Uterus (tissue), 4 donors: ENCODE measurements at places on chromosomes 1 and 21. TPM values are rescaled to one million over a fixed set of nuclear protein-coding genes. Genes with fewer than 3 reads are reported as not detected.

NPL gene
- total RNA-seq, result 0.29 TPM

KCNJ15 gene
- total RNA-seq, result 0.26 TPM

PTPN7 gene
- 8.5 TPM for total RNA-seq

REN gene
- not detected for total RNA-seq

OR10K1 gene
- total RNA-seq, result not detected

ZFP69 gene
- total RNA-seq, result 9.0 TPM

PTGFR gene
- total RNA-seq, result 64.0 TPM

LCK gene
- total RNA-seq, result 1.3 TPM

UTS2 gene
- total RNA-seq, result not detected

DNA sequence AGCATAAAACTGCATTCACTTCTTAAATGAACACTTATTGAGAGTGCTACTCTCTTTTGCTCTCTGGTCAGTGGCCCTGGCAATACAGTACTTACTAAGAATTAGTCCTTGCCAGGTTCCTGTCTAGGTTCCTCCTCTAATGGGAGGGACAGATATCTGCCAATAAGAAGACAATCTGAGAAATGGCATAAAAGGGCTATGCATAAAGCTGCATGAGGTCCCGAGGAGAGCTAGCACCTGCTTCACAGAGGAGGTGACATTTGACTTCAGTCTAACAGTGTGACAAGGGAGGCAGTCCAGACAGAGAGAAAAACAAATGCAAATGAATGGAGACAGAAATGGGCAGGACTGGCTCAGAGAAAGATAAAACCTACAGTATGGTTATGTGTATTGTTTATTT lies 357.1 kb upstream of the SGIP1 start:
- H3K4me3 ChIP-seq, result no peak overlapping the region
- H3K27ac ChIP-seq, result no peak overlapping the region
- H3K27me3 ChIP-seq, result no peaks in the 10 kb centered on the region
- no peaks in the 10 kb centered on the region for H3K4me1 ChIP-seq
- H3K36me3 ChIP-seq, result no peaks in the 10 kb centered on the region

GRCh38 chr21:36579898-36580297 lies 100.0 kb upstream of the CLDN14 start:
- no peak overlapping the region for H3K27ac ChIP-seq
- H3K36me3 ChIP-seq, result no peaks in the 10 kb centered on the region
- no peaks in the 10 kb centered on the region for H3K27me3 ChIP-seq
- H3K4me3 ChIP-seq, result no peak overlapping the region
- no peaks in the 10 kb centered on the region for H3K4me1 ChIP-seq

- no peak overlapping the region for H3K27ac ChIP-seq
- DNase-seq, result no peak
- no peaks in the 10 kb centered on the region for H3K27me3 ChIP-seq
- H3K4me3 ChIP-seq, result no peak overlapping the region
- no peaks in the 10 kb centered on the region for H3K4me1 ChIP-seq
- H3K36me3 ChIP-seq, result no peaks in the 10 kb centered on the region
Measured at GRCh38 chr1:87706779-87707228, 378.1 kb downstream of the LMO4 start.

DNA sequence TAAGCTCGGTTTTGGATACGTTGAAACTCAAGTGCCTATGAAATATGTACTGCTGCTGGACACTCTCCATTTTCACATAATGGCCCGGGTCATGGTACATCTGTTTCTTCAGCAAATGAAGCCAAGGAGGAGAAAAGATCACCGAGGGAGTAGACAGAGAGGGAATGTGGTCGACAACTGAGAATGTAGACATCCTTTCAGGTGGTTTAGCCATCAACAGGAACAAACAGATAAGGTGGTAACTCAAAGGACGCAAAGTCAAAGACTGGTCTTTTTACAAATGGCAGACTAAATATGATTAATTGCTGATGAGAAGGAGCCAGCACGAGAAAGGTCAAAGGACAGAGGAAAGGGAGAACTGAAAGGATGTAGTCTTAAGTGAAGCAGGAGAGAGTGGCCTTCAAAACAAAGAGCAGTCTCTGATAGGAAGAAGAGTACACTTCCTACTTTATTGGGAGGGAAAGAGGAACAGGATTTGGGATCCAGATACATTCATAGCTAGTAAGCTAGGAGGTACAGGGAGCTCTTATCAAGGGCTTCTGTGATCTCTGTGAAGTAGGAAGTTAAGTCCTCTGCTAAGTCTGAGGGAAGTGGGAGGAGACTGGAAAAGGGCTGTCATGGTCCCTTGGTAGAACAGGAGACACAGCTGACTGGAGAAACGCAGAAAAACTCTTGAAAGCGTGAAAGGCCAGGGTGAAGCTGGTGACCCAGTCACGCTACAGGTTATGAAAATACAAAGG lies 28.3 kb downstream of the NUP133 start:
- H3K27ac ChIP-seq, result no peak overlapping the region
- H3K36me3 ChIP-seq, result no peaks in the 10 kb centered on the region
- no peak overlapping the region for H3K4me3 ChIP-seq

- no peak overlapping the region for H3K27ac ChIP-seq
- H3K4me3 ChIP-seq, result no peak overlapping the region
- H3K27me3 ChIP-seq, result no peaks in the 10 kb centered on the region
- no peak for DNase-seq
- H3K36me3 ChIP-seq, result no peaks in the 10 kb centered on the region
Measured at GRCh38 chr21:35294231-35294898, 245.3 kb upstream of the RUNX1 start.

- H3K36me3 ChIP-seq, result no peaks in the 10 kb centered on the region
- H3K27me3 ChIP-seq, result no peaks in the 10 kb centered on the region
- no peak overlapping the region for H3K4me3 ChIP-seq
- DNase-seq, result peak; percentile 50
Measured at GRCh38 chr1:39398278-39399021, 93.0 kb upstream of the BMP8A start.

GRCh38 chr1:27527890-27528817 lies 38.2 kb upstream of the WASF2 start:
- peak overlapping the region; percentile 96 for H3K27ac ChIP-seq
- DNase-seq, result peak; percentile 77
- no peaks in the 10 kb centered on the region for H3K27me3 ChIP-seq
- H3K4me1 ChIP-seq, result peaks cover 5% of the 10 kb centered on the region

DNA sequence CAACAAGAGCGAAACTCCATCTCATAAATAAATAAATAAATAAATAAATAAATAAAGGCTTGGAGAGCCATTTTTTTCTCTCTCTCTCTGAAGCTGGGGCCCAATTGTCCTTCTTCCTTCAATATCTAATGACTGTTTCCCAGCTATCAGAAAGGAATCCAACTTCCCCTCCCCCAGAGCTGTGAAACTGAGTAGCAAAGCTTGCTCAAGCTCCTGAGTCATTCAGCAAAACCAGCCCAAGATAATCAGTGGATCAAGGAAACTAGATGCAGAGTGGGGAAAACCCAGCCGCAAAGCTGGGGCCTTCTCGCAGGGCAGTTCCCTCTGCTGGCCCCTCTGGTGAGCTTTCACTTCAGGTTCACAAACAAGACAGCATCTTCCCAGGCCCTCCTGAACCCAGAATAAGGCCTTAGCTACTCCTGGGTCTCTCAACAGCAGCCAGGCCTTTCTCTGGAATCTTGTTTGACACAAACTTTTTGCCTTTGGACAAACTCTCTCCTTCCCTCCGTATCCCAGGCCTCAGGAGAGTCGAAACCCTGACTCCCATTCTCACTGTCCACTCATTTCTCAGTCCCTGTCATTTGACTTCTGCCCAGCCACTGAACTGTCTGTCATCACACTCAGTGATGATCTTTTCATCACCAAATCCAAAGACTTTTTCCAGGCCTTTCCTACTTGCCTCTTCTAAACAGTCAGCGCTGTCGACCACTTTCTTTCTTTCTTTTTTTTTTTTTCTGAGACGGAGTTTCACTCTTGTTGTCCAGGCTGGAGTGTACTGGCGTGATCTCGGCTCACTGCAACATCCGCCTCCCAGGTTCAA lies 18.0 kb upstream of the PTP4A2 start:
- peaks cover 5% of the 10 kb centered on the region for H3K4me1 ChIP-seq
- H3K36me3 ChIP-seq, result no peaks in the 10 kb centered on the region
- no peaks in the 10 kb centered on the region for H3K27me3 ChIP-seq
- no peak overlapping the region for H3K4me3 ChIP-seq
- peak; percentile 93 for DNase-seq

GRCh38 chr1:156001021-156001661 lies 19.6 kb downstream of the SSR2 start:
- H3K36me3 ChIP-seq, result no peaks in the 10 kb centered on the region
- DNase-seq, result no peak
- no peaks in the 10 kb centered on the region for H3K27me3 ChIP-seq
- H3K4me1 ChIP-seq, result no peaks in the 10 kb centered on the region

GRCh38 chr1:64228167-64228957 lies 24.9 kb downstream of the UBE2U start:
- DNase-seq, result no peak
- no peak overlapping the region for H3K27ac ChIP-seq
- H3K4me3 ChIP-seq, result no peak overlapping the region
- no peaks in the 10 kb centered on the region for H3K27me3 ChIP-seq
- no peaks in the 10 kb centered on the region for H3K4me1 ChIP-seq

GRCh38 chr1:94863297-94863911 lies 43.2 kb downstream of the SLC44A3 start:
- peak overlapping the region; percentile 89 for H3K27ac ChIP-seq
- no peaks in the 10 kb centered on the region for H3K27me3 ChIP-seq
- peaks cover 15% of the 10 kb centered on the region for H3K4me1 ChIP-seq

DNA sequence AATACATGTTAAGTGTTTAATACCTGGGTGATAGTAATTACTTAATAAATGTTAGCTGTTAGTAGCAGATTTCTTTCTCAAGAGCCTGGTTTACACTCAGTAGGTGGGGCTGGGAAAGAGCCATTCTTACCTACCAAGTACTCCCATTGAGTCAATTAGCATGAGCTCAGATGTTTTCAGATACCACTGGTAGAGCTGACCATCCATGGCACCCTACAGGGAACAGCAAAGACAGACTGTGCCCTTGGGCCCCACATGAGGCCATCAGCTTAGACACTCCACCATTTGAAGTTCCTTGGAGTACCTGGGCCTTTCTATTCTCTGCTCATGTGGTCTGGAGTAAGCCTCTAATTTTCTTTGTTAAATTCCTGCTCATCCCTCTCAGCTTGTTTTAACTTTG lies 179.3 kb downstream of the CACNA1E start:
- no peaks in the 10 kb centered on the region for H3K27me3 ChIP-seq
- H3K4me1 ChIP-seq, result no peaks in the 10 kb centered on the region
- DNase-seq, result no peak
- no peaks in the 10 kb centered on the region for H3K36me3 ChIP-seq
- no peak overlapping the region for H3K4me3 ChIP-seq

DNA sequence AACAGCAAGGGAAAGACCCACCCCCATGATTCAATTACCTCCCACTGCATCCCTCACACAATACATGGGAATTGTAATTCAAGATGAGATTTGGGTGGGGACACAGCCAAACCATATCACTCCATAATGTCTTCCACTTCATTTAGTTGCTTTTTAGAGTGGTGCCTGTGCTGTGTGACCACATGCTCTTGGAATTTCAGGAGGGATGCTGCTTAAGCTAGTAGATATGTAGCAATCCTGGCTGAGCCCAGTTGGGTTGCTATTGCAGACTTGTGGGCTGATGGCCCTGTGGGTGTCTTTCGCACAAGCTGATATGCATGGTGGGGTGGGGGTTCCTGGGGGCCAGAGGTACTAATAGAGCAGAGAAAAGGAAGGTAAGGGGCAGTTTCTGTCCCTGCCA lies 160.4 kb upstream of the SYT6 start:
- H3K36me3 ChIP-seq, result no peaks in the 10 kb centered on the region
- no peak for DNase-seq
- no peaks in the 10 kb centered on the region for H3K27me3 ChIP-seq
- H3K4me3 ChIP-seq, result no peak overlapping the region
- no peaks in the 10 kb centered on the region for H3K4me1 ChIP-seq

GRCh38 chr1:119768778-119769177 lies at the start of gene HMGCS2:
Gene HMGCS2, minus strand, starts transcription at chr1:119768905. Its CDS starts 61 bp downstream, at chr1:119768844.
- no peaks in the 10 kb centered on the region for H3K4me1 ChIP-seq
- H3K4me3 ChIP-seq, result no peak within 1 kb of the TSS
- no peak for DNase-seq
- H3K27me3 ChIP-seq, result no peaks in the 10 kb centered on the region
- no peak within 1 kb of the TSS for H3K27ac ChIP-seq
- H3K36me3 ChIP-seq, result no peaks in the 10 kb centered on the region

DNA sequence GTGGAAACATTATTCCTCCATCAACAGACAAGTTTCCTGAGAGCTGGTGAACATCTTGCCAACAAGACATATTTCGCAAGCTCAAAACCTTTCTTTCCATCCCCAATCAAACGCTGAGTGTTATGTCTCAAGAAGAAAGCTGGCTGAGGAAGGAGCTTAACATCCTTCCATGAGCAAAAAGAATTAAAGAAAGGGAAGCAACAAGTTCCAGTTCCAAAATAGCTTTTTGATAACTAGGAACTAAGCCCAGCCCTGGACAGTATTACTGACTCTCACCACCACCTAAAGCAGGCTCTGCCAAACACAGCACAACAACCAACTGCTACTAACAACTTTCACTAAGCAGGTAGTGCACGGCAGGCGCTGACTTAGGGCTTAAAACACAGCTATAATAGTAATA lies 50.2 kb downstream of the CAPZB start:
- H3K27ac ChIP-seq, result peak overlapping the region; percentile 92
- DNase-seq, result no peak
- peaks cover 49% of the 10 kb centered on the region for H3K4me1 ChIP-seq
- no peaks in the 10 kb centered on the region for H3K36me3 ChIP-seq
- H3K4me3 ChIP-seq, result no peak overlapping the region

DNA sequence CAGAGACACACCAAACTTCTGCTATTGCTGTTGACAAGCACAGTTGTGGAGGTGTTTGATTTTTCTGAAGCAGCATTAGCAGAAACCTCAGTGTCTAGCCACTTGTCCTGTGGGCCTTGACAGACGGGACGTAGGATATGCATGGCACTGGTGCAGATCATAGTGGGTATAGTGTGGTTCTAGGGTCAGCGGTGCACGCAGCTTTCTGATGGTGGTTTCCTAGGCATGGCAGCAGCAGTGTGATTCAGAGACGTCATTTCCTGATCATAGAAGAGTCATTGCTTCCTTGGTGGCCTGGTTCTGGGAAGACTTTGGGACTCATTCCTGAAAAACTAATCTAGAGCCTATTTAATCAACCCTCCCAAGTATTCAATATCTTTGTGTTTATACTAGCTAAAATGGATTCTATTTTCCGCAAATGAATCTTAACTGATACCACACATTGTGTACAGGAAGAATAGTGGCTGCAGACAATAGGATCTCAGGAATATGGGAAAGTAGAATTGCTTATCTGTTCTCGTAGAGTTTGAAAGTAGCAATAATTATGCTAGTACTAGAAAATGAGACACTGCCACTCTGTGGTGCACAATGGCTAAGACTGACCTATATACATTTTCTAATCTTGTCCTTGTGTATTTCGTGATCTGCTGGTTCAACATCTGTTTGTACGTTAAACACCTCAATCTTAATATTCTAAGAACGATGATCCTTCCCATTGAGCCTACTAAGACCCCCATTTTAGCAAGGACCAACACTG lies 2.8 kb upstream of the USP1 start:
- peaks cover 4% of the 10 kb centered on the region for H3K4me1 ChIP-seq
- H3K27ac ChIP-seq, result no peak overlapping the region
- H3K36me3 ChIP-seq, result no peaks in the 10 kb centered on the region
- H3K27me3 ChIP-seq, result no peaks in the 10 kb centered on the region
- no peak for DNase-seq
